ENCODE measurements at places on chromosomes 7 and 10.

GRCh38 chr10:34235164-34235832, 579.8 kb downstream of the PARD3 start:
- no peak for DNase-seq

DNA sequence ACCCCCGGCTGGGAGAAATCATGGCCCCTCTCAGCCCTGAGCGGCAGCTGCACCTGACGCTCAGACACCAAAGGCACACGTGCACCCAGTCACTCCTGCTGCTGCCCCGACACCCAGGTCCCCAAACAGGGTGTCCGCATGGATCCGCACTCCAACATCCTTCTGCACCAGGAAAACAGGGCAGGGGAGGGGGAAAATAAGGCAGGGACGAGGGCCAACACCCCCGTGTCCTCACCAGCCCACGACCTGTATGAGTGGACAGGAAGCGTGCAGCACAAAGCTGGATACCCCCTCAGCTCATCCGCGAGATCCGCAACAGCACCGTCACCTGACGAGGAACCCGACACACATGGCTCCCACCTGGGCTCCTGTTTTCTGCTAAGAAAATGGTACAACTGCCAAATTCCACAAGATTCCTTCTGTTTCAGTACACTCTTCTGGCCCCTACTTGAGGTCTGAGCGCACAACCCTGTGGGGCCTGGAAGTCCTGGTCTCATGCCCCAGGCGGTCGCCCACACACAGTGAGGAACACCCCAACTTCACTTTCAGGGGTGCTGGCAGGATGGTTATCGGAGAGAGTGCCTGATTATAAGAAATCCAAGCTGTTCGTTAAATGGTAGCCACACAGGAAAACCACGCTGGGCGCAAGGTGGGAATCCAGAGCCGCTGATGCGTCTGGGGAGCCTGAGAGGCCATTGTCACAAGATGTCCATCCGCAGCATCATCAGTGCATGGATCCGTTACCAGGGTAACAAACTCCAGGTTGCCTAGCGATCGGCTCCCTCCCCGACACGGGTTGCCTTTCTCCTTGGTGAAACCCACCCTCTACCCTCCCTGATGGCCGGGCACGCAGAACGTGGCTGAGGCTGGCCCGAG, 63.6 kb downstream of the ZRANB1 start:
- DNase-seq, result no peak

DNA sequence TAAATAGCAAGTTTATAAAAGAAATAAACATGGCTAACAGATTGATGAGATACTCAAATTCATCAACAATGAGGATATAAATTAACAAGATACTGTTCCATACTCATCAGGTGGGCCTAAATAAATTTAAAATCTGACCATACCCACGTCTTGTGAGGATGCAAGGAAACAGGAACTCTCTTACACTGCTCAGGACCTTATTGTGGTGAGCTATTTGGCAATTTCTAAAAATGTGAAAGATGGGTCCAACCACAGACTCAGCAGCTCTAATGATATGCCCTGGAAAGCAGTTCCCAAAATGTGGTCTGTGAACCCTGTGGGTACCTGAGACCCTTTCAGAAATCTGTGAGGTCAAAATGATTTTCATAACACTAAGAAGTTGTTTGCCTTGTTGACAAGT, 21.5 kb downstream of the RPP38 start:
- no peak for DNase-seq

DNA sequence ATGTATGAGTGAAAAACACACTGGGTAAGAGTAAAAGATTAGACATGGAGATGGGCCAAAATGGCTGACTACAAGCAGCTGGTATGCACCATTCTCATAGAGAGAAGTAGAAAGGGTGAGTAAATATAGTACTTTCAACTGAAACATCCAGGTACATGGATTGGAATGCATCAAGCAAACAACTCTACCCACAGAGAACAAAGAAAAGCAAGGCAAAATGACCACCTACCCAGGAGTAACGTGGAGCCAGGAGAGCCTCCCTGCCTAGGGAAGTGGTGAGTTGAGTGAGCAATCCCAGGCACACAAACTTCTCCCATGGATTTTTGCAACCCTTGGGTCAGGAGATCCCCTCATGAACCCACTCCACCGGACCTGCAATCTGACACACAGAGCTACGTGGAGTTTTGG, 212.8 kb downstream of the PTN start:
- DNase-seq, result no peak

DNA sequence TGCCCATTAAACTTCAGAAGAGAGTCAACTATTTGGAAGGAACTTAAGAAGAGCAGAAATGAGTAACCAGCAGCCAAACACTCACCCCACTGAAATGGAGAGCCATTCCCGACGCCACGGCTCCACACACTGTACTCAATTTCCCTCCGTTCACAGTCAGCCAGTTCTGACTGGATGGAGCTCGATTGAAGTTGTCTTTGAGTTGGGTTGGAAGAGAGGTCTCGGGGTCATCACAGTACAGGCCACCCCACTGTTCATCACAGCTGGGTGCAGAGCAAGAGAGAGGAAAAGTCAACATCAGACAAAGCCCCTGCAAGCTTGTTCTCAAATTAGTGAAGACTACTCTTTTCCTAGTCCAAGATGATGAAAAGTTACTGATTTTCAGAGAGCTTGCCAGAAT, 75.9 kb upstream of the SLC26A5 start:
- DNase-seq, result no peak

GRCh38 chr10:48594371-48594770, 10.5 kb downstream of the ARHGAP22 start:
- DNase-seq, result no peak

DNA sequence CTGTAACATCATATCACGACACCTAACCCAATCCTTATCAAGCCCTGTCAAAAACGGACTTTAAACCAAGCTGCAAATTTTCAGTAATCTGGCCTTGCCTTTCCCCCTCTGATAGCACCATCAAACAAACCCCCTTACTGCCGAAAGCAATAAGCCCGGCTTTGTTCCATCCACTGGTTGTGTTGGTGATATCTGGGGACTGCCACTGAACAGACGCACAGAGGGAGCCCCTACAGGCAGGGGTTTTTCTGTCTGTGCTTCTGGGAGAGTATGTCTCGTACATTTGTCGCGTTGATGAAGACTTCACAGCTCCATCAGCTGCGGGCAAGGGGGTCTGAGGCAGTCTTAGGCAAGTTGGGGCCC, 550 bp upstream of the PLAU start:
- DNase-seq, result peak; percentile 40

DNA sequence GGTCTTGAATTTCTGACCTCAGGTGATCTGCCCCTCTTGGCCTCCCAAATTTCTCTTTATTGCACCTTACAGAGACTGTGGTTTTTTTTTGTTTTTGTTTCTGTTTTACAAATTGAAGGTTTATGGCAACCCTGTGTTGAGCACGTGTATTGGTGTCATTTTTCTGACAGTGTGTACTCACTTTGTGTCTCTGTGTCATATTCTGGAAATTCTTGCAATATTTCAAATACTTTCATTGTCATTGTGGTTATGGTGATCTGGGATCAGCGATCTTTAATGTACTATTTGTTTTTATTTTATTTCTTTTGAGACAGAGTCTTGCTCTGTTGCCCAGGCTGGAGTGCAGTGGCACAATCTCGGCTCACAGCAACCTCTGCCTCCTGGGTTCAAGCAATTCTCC, 89.8 kb downstream of the PRTFDC1 start:
- DNase-seq, result no peak

All from fibroblast of villous mesenchyme (primary cell).